ENCODE measurements at places on chromosomes 1 and 21.

- DNase-seq, result no peak
These were observed 84.9 kb downstream of the PIGK start for GRCh38 chr1:77134359-77134758.

GRCh38 chr1:234265861-234266260 is 107.4 kb upstream of the COA6 start:
- DNase-seq, result no peak

GRCh38 chr1:40132383-40133311 is 28.5 kb upstream of the RLF start:
- no peak for DNase-seq

- DNase-seq, result no peak
These were observed 754.6 kb downstream of the MRPL39 start for GRCh38 chr21:24852610-24853195.

GRCh38 chr1:66269222-66269621 is 264.7 kb upstream of the SGIP1 start:
- no peak for DNase-seq

- peak; percentile 48 for DNase-seq
These were observed 918 bp upstream of the RASAL2 start for GRCh38 chr1:178092878-178093493.

GRCh38 chr1:233114159-233114558 is 163.7 kb downstream of the NTPCR start:
- no peak for DNase-seq
